ENCODE measurements at places on chromosomes 7 and 10.

- DNase-seq: no peak
These were observed 109.4 kb downstream of the SUGCT start for GRCh38 chr7:40244226-40244625.

- peak; percentile 86 for DNase-seq
These were observed 538 bp downstream of the TRIM8 start for GRCh38 chr10:102644646-102645387.

- DNase-seq: no peak
These were observed 17.6 kb upstream of the PFKFB3 start for GRCh38 chr10:6185039-6185716.

- no peak for DNase-seq
These were observed 28.1 kb downstream of the XPNPEP1 start for GRCh38 chr10:109895095-109895818.

DNA sequence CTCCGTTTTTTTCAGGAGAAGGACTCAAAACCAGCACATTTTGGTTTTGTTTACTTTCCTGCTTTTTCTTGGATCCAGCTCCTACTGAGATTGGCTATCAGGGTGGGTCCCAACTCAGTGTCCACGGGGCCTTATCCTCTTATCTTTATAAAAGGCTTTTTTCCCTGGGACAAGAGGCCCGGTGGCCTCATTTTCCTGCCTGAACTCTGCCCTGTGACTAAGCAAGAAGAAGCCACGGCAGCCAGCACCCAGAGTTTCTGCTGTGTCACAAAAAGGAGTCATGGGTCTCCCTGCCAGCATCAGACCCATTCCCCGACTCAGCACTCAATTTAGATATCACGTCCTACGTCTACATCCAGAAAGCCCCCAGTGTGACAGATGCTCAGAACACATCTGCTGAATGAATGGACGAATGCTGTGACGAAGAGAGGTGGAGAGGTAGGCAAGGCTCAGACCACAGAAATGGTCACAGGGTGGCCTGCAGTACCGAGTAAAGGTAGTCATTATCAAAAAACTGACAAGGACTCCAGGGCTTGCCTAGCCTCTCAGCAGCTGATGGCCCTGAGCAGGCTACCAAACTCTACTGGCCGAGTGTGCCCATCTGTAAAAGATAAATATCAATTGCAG lies 16.7 kb downstream of the DLG5 start:
- DNase-seq: peak; percentile 77

- DNase-seq: no peak
These were observed 72.7 kb upstream of the TRIL start for GRCh38 chr7:29030781-29031275.

GRCh38 chr10:43890124-43890523 lies 241.4 kb upstream of the ZNF32 start:
- DNase-seq: no peak

- DNase-seq: no peak
These were observed 82.5 kb downstream of the C10orf90 start for GRCh38 chr10:126588024-126588423.

DNA sequence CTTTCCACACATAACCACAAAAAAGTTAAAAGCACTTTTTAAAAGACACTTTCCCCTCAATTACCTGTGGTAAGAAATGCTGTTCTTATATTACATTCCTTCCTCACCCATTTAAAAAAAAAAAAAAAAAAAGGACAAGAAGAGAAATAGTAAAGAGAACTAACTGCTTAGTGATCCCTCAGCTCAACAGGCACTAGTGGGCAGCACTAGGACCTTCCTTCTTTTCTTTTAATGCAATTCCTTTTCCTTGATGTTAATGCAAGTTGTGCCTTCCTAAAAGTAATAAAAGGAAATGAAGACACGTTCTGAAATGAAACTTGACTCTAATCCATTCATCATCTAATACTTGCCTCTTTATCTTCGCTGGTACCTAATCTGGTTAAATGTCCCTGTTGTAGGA lies 189.7 kb downstream of the TCF7L2 start:
- DNase-seq: no peak

GRCh38 chr10:110501142-110501937 lies 3.6 kb downstream of the DUSP5 start:
- DNase-seq: peak; percentile 85

DNA sequence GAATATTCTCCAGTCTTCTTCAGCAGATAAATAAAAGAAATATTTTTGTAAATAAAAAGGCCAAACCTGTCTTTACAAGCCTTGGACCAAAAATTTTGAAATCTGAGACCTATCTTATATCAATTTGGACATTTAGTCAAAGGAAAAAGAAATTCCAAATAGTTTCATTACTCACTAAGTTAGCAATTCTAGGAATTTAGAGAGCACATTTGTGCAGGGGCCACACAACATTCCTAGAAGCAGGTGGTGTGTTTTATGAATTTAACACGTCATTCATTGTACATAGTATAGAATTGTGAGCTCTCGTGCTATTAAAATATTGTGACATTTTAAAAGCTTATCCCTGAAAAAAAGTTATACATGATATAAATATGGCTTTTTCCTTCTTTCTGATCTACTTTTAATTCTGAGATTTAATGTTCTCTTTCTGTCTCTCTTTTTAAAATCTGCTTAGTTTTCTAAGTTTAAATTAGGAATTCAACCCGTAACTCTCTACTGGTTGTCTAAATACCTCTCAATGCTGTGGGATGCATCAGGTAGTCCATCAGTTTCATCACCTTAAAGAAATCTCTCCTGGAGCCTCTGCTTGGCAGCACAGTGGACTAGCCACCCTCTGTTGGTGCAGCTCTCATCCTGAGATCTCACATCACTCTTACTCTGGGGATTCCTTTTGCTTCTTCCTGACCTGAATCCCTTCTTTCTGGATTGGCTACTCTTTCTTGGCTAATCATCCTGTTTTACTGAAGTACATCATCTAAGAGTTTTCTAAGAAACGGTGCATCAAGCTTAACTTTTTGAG lies 124.5 kb downstream of the SEMA3E start:
- DNase-seq: no peak

- DNase-seq: no peak
These were observed 81.5 kb downstream of the ARL4A start for GRCh38 chr7:12768948-12769347.

GRCh38 chr7:94052398-94053180 lies 48.4 kb upstream of the BET1 start:
- DNase-seq: no peak

DNA sequence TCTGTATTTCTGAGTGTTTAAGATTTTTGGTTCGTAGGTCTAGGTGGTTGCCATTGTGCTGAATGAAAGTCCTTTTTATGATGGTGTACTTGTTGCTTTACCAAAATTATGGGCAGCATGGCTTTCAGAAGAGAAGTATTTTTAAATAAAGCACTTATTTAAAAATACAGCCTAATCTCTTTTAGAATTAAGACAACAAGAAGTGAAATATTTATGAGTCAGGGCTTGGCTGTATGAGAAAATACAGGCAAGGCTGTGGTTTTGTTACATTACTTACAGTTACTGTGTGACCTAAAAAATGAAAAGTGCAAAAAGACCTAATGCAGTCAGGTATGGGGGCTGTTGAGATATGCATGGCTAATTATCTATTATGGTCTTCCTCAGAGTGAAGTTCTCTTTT lies 185.2 kb upstream of the PPP1R3A start:
- DNase-seq: no peak

DNA sequence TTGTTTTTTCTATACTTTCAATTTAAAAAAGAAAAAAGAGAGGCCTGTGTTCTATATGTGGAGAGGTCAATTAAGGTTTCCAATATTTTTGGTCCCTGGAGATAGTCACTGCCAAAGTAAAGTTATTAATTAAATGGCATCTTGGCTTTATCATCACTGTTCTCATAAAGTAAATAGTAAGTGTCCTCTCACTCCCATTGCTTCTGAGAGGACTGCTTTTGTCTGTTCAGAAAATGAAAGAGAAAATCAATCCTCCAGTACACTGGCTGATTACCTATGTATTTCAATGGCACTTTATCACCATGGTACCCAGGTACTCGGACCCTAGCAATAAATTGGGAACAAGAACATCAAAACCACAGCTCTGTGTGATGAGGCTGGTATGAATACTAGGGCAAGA lies 94.0 kb downstream of the RNLS start:
- no peak for DNase-seq

DNA sequence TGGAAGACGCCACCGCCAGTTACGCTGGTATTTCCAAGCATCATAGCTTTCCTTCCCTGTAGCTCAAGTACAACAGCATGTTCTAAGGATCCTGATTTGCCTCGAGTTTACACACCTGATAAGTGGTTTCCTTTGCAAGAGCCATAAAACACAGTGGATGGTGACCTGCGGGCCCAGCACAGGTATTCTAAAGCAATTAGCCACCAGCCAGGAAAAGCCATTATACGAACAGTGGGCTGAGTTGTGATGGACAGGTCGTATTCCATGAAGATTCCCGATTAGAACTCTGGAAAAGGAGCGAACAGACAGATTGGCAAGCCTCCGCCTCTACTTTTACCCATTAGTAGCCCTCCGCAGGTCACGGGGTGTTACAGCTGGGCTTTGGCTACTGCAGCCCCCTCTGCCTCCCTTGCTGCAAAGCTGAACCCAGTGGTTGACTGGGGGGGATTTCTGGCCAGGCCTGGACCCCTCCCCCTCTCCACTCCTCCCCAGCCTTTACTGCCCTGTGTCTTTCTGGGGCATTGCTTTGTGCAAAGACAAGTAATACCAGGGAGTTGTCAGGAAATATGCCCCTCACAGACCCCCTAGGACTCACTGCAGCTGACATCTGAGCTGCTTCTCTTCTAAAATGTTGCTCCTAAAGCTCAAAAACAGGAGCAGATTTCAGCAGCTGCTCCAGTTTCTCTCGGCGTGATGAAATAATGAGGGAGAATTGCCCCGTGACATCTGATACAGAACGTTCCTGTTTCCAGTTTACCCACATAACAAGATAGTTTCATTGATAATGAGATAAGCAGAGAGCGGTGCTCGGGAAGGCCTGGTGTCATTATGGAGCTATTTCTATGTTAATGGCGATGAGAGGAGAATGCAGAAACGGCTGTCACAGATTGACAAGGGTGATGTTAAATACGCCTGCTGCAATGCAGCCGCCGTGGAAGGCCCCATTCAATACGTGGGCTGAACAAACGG lies 214.4 kb downstream of the CCSER2 start:
- DNase-seq: no peak

DNA sequence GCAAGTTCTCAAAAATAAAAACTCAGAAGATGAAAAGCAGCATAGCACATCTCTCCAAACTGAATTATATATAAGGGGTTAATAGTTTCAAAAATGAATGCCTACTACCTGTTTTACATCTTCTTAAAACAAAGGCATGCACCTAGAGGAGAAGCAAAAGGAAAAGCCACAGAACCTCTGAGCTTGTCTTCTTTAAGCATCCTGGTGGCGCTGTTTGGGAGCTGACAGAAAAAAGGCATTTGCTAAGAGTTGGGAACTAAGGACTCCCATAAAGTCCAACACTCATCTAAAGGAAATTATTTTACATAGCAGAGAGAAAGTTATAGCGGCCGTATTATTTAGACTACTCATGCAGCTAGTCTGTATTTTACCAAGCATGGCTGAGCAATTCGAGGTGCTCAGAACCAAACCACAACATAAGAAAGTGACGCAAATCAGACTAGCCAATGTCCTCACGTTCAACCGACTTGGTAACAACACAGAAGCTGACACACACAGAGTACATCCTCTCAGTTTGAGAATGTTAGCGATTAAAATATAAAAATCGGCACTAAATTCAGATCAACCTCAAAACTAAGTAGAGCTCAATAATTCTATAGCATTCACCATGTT lies 38.8 kb downstream of the PTN start:
- DNase-seq: no peak

- no peak for DNase-seq
These were observed 235.7 kb upstream of the SEMA3C start for GRCh38 chr7:81154565-81154964.

DNA sequence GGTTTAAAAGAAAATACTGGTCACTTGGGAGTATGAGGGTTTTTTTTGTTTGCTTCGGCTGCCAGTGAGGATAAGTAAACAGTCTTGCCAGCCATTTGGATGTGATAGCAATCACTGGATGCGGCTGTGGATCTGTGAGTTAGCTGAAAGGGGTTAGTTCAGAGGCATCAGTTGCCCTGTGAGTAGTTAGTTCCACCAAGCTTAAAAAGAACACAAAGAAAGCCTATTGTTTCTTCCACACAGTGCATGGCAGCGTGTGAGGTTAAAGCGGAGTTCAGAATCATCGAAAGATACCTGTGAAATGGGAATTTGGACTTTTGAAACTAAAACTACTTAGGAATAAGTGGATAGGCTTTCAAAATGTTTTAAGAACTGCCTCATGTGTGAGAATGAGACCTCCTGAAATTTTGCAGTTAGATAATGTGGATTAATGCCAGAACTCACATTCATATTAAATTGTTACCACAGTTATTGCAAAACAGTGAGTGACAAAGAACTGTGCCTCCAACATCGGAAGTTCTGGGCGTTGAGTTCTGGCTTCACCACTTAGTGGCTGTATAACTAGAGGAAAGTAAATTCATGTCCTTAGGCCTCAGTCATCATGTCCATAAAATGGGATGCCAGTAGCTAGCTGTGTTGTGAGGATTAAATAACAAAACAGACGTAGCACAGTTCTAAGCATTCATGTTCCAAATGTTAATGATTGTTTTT lies 31.3 kb downstream of the KIAA1217 start:
- DNase-seq: no peak

GRCh38 chr10:48693206-48693605 lies 8.5 kb downstream of the WDFY4 start:
- DNase-seq: no peak

- no peak for DNase-seq
These were observed 26.1 kb downstream of the SYPL1 start for GRCh38 chr7:106086062-106086461.

GRCh38 chr7:46695051-46695708 lies 774.1 kb upstream of the IGFBP3 start:
- DNase-seq: no peak

DNA sequence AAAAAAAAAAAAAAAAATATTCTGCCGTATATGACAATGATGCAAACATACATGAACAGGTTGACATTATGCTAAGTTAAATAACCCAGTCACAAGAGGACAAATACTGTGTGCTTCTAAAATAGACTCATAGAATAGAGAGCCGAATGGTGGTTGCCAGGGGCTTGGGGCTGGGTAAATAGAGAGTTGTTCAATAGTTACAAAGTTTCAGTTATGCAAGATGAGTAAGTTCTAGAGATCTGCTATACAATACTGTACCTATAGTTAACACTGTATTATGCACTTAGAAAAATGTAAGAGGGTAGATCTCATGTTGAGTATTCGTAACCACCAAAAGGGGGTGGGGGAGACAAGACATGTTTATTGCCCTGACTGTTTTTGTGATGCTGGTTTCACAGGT lies 77.1 kb upstream of the GNAI1 start:
- DNase-seq: no peak

DNA sequence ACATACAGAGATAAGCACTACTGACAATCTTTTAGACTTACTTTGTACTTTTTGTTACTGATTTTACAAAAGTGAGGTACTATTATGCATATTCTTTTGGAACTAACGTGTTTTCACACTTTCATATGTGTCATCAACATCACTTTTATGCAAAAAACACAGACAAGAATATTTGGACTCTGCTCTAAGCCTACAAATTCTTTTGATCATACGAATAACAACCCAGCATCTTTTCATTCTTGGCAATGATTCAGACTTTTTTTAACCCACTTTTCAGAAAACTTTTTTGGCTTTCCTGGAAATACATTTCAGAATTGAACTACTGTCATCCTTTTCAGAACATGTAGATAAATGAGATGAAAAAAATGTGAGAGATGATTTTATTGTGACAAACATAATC lies 30.2 kb downstream of the USP6NL start:
- no peak for DNase-seq

All from left colon (tissue), 2 donors.